T-helper 1 cell (primary cell): ENCODE measurements at places on chromosomes 13 and 19.

- DNase-seq, result no peak
These were observed 85.4 kb upstream of the GPR183 start for GRCh38 chr13:99392470-99393135.

GRCh38 chr13:105937451-105937850 is 598.0 kb downstream of the EFNB2 start:
- no peak for DNase-seq

DNA sequence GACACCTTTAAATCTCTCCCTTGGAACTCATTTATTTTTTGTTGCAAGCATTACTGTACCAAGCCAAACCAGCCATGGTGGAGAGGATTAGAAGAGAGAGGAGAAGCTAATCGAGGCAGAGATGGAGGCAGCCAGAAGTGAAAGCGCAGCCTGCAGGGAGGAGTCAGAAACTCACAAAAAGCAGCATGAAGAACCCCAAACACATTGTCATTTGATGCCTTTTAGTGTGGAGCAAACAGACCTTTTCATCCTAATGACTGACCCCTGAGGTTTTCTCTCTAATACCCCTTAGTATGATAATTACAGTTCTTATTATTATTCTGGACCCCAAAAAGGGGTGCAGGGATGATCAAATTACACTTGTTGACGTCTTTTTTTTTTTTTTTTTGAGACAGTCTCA is 62.5 kb downstream of the TNFRSF19 start:
- no peak for DNase-seq

DNA sequence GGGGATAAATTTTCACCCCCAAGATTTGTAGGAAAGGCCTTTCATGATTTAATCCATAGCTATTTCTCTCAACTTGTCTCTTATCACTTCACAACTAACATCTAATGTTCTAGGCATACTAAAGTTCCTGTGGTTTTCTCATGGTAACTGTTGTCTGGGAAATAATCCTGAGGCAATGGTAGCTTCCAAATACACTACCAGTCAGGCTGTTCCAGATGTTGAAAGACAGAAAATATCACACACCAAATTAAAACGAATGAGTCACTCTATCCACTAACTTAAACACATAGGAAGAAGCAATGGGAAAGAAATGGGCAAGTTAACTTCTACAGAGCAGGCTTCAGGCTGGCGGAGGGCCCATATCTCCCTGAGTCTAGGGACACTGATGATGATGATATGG is 77.7 kb upstream of the MYO16 start:
- DNase-seq, result no peak

DNA sequence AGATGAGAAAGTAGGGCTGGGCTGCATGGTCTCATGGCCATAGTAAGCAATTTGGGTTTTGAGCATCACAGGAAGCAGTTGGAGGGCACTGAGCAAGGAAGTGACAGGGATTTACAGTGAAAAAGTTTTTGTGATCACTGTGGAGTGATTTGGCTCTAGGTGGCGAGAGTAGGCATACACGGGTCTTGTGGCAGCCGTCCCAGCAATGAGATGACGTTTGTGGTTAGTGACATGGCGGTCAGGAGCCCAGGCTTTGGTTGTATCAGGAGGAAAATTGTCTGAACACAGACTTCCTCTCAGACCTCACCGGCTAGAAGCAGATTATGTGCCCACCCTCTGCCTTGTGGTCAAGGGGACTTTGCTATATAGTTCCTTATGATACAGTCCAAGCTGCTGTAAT is 3.3 kb downstream of the ZNF444 start:
- DNase-seq, result no peak

GRCh38 chr19:12703046-12703445 is 6.6 kb upstream of the FBXW9 start:
- no peak for DNase-seq

DNA sequence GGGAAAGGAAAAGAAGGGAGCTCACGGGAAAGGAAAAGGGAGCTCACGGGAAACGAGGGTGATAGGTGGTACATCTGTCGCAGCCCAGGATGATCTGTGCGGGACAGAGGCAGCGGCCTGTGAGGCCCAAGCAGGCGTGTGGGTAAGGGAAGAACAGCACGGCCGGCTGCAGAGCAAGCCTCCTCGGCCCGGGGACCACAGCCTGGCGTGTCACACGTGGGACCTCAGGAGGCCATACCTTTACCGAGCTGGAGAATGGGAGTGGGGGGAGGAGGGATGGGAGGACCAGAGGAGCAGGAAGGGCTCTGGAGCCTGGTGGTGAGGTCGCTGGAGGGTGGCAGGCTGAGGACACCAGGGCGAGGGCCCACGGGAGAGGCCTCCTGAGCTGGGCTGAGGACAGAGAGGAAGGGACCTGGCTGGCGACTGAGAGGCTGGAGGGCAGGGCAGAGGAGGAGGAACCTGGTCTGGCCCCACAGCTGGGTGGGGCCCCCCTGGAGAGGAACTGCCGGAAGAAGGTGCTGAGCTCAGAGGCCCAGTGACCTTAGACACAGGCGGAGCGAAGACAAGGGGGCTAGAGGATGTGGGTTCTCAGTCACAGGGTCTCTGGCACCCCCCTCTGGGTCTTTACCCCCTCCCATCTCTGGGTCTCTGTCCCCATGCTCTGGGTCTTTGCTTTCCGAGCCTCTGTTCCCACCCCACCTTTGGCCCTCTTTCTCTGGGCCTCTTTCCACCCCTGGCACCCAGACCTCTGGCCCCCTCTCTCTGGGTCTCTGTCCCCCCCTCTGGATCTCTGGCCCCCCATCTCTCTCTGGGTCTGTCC is 2.9 kb upstream of the FTL start:
- no peak for DNase-seq
